ENCODE measurements at places on chromosomes 5 and 9.

DNA sequence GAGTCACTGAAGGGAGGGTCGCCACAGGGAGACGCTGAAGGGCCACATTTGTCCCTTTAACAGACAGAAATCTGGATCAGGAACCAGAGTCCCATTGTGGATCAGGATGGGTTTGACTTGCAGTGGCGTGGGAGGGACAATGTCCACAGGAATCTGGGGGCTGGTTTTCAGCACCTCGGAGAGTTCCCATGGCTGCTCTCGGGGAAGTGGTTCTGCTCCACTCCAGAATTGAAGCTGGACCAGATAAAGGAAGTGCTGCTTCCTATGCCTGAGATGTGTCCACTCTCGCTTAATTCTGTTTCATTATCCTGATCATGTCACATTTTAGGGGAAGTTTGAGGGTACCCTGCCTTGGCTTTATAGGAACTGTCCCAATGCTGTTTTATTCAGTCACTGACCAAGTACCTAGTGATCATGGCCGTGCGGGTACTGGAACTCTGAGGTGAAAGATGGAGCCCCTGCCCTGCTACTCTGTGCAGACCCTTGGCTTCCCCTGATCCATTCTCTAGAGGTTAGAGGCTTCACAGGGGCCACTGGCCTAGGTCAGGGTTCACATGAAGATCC, 28.7 kb downstream of the ENHO start:
- no peak for DNase-seq

GRCh38 chr5:126122942-126123341, 300.3 kb upstream of the GRAMD2B start:
- DNase-seq = no peak

- DNase-seq = no peak
These were observed 1.7 kb downstream of the TLE1 start for GRCh38 chr9:81687521-81688261.

- no peak for DNase-seq
These were observed 17.0 kb downstream of the ADAMTS2 start for GRCh38 chr5:179328291-179328690.

GRCh38 chr5:157478726-157479125, 18.7 kb downstream of the NIPAL4 start:
- no peak for DNase-seq

GRCh38 chr9:125825762-125826161, 78.6 kb downstream of the PBX3 start:
- DNase-seq = no peak

DNA sequence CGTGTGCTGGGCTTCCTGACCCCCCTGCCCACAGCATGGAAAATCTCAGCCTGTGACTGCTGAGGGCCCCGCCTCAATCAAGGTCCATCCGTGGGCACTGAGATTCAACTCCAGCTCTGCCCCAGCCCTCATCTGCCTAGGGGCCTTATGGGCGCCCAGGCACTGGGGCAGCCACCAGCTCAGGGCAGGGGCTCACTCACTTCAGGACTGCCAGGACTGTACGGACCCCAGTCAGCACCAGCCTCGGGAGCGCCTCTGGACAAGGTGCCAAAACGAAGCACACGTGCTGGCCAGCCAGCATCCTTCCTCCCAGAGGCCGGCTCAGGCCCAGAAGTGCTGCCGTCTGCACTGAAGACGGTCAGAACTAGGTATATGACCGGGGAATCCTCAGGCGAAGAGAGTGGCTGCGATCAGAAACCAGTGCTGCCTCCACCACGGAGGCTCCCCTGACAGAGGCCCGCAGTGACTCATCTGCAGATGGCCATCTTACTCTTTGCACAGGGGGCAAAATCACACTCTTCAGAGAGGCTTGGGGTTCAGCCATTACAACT, 19.6 kb downstream of the CLPTM1L start:
- DNase-seq = no peak

DNA sequence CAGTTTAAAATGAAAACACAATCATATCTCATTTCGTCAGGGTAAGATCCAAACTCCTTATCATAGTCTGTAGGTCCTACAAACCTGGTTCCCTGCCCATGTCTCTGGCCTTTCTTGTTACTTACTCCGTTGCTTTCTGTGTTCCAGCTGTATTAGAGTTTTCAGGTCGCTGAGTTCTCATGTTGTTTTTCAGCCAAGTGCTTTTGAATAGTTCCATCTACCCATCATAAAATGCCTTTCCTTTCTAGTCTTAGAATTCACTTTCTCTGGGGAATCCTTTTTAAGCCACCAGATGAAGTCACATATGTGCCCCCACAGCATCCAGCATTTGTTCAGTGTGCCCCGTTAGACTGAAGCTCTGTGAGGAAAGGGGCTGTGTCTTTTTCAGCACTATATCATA, 228.7 kb downstream of the YTHDC2 start:
- no peak for DNase-seq

DNA sequence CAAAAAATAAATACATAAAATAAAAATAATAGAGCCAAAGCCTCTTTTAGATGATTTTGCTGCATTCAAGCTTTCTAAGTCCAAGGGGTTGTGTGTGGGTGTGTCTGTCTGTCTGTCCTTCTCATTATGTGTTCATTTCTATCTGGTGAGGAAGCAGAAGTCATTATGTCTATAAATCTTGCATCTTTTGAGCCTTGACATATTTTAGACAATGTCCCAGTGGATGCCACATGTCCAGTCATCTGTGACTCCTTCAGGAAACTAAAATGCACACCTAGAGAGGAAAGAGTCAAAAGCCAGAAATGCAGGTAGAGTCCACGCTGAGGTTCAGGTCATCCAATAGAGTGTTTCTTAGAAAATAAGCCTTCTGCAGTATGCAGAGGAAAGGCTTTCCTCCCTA, 80.9 kb downstream of the GALNT10 start:
- no peak for DNase-seq

DNA sequence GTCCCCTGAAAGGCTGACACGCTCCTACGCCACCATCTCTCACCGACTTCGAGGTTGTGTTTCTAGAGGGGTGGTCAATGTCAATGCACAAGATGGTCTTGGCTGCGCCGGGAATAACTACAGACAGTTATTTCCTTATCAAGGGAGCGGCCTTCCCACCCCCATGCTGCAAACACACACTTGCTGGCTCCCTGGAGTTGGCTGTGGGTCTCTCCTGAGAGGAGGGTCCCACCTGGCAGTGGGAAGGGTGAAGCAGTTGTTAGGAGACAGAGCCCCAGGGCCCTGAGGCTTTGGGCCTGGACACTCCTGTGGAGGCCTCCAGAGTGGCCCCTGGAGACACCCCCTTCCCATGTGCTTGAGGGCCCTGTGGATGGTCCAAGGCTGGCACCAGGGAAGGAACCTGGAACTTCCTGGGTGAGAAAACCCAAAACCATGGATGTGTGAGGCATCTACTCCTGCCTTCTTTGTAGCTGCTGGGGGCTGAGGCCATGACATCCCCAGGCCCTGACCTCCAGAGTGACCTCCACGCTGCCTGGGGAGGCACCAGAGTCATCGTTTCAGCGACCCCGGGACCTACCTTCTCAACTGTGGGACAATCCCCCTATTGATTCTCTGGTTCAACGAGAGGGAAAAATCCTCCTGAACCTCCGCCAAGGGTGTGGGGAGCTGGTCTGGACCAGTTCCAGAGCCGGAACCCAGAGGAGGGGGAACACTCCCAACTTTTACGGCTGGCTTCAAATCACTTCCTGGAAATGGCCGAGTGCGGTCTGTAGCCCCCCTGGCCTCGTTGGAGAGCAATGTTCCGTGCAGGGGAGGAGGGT, 101.1 kb upstream of the COL5A1 start:
- no peak for DNase-seq

DNA sequence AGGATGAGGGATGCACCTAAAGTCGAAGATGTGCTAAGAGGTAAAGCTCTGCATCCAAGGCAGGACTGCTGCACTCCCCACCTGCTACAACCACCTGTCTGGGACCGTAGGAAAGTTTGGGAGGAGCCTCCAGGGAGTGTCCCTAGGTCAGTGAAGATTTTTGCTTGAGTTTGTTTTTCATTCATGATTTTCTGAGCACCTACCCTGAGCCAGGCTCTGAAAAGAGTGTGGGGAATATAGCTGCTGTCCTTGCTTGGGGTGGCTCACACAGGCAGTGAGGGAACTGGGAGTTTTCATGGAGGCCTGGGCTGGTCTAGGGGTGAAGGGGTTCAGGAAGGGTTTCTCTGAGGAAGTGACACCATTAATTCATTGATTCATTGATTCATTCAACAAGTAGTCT, 48.9 kb downstream of the SAR1B start:
- no peak for DNase-seq

DNA sequence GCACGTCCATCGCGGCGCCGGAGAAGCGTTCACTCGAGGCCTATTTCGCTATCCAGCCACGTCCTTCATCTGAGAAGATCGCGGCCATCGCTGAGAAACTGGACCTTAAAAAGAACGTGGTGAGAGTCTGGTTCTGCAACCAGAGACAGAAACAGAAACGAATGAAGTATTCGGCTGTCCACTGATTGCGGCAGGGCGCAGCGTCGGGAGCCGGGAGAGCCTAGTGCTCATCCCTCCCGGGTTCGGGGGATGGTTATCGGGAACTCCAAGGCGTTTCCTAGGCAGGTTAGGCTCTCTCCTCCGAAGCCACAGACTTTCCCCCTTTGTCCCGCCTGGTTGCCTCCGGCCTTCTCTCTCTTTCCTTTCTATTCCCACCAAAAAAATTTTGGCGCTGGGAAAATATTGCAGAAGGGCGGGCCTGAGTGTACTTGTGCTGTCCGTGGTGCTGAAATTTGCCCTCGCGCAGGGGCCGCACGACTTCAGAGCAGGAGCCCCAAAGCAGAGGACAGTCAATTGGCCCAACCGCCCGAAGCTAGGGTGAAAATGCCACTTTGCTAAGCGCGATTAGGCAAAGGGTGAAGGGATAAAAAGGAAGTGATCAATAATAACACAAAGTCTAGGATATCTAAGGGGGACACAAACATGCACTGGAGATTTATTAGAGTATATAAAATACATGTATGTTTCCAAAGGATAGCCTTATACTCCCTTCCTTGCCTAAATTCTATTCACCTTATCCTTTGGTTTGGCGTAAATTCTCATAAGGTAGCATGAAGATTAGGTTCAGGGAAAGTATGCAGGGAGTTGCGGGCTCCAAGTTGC, 1.8 kb downstream of the POU4F3 start:
- DNase-seq = no peak

DNA sequence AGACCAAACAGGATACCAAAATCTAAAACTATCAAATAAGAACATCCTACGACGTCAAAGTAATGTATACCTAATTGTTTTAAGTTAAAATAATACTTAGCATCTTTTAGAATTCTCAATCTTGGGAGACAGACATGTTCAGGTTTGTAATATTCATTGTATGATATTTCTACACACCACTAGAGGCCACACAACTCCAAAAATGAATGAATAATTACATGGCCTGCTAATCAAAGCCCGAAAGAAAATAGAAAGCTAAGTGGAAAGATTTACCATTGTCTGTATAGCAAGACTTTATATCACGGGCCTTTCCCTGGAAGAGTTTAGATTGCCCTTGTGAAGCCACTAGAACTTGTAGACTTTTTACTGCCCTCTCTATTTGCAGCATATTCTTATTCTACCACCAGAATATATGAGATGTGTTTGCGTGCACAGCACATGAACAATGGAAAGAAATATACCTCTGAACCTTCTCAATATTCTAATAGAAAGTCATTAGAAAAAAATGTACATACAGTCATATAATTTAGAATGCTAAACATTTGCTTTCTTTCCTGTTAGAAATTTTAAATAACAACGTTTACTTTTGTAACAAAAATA, 380.1 kb upstream of the NUDT12 start:
- no peak for DNase-seq

DNA sequence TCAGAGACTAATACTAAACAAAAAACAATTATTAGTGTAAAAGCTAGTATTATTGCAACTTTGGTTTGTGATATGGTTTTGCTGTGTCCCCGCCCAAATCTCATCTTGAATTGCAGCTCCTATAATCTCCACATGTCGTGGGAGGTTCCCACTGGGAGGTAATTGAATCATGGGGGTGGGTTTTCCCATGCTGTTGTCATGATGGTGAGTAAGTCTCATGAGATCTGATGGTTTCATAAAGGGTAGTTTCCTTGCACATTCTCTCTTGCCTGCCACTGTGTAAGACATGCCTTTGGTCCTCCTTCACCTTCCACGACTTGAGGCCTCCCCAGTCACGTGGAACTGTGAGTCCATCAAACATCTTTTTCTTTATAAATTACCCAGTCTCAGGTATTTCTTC, 325.9 kb upstream of the DAB2 start:
- DNase-seq = no peak

GRCh38 chr5:151611127-151611775, 20.1 kb upstream of the FAT2 start:
- DNase-seq = no peak

GRCh38 chr9:92186631-92187030, 71.4 kb upstream of the SPTLC1 start:
- DNase-seq = no peak

- DNase-seq = no peak
These were observed 45.1 kb downstream of the PRRT1B start for GRCh38 chr9:131590449-131590848.

- DNase-seq = no peak
These were observed 15.2 kb upstream of the CPEB4 start for GRCh38 chr5:173872957-173873305.

- DNase-seq = no peak
These were observed 11.0 kb upstream of the IFNA1 start for GRCh38 chr9:21429191-21429590.

DNA sequence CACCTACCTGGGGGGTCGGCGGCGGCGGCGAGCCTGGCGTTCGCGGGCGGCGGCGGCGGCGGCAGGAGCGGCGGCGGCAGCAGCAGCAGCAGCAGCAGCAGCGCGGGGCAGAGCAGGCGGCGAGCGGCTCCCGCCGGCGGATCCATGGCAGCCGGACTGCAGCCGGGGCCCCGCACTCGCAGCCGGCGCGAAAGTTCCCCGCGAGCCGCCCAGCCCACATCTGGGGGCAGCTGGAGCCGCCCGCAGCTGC, 153 bp downstream of the ADAMTS2 start:
- DNase-seq = no peak

- DNase-seq = no peak
These were observed 637.8 kb upstream of the WWC1 start for GRCh38 chr5:167653645-167654106.

GRCh38 chr9:136116360-136117098, 2.1 kb downstream of the TMEM250 start:
- no peak for DNase-seq

DNA sequence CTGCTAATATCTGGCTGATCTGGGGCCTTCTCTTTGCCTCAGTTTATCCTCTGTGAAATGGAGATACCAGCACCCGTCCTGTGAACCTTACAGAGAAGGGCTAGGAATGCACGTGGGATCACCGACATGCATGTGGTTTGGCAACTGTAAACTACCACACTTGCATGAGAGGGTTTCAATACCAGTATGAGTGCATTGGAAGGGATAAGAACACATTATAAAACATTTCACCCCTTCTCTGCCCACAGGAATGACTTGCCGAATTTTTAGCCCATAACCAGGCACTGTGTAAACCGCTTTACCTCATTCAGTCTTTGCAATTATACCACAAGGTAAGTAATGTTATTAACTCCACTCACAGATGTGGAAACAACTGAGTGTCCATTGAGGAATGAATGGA, 8.9 kb upstream of the RAB14 start:
- DNase-seq = no peak

All from NCI-H774 (cell line).